ENCODE measurements at places on chromosomes 4 and X. TPM values are rescaled to one million over a fixed set of nuclear protein-coding genes. Genes with fewer than 3 reads are reported as not detected.

Gene STK26
- 50.1 TPM for polyA plus RNA-seq

Gene COMMD8
- 14.9 TPM for polyA plus RNA-seq

Gene PPP1R3F
- polyA plus RNA-seq, result 10.2 TPM

Gene ZNF185
- 6.0 TPM for polyA plus RNA-seq

Gene CLCN4
- 14.7 TPM for polyA plus RNA-seq
